ENCODE measurements at places on chromosomes 5 and 9. TPM values are rescaled to one million over a fixed set of nuclear protein-coding genes. Genes with fewer than 3 reads are reported as not detected.

The DIPK1B gene
- 0.25 TPM for total RNA-seq

DNA sequence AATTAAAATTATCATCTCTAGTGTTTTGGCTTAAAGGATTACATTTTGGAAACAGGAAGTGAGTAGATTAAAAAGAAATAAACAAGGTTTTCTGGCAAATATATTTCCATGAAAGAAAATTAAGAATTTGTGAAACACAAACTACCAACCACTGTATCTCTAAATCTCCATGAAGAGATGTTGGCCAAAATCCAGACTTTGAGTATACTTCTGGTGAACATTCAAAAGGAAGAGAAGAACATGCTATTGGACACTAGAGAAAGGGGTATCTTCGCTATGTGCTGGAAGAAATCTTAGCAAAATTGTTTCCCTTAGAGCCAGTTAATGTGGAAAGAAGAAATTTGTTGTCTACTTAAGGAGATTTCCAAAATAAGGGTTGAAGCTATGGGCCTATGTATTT is 710.4 kb upstream of the CTNND2 start:
- DNase-seq = no peak

The PDE8B gene
- total RNA-seq = not detected

The FAT2 gene
- not detected for total RNA-seq

DNA sequence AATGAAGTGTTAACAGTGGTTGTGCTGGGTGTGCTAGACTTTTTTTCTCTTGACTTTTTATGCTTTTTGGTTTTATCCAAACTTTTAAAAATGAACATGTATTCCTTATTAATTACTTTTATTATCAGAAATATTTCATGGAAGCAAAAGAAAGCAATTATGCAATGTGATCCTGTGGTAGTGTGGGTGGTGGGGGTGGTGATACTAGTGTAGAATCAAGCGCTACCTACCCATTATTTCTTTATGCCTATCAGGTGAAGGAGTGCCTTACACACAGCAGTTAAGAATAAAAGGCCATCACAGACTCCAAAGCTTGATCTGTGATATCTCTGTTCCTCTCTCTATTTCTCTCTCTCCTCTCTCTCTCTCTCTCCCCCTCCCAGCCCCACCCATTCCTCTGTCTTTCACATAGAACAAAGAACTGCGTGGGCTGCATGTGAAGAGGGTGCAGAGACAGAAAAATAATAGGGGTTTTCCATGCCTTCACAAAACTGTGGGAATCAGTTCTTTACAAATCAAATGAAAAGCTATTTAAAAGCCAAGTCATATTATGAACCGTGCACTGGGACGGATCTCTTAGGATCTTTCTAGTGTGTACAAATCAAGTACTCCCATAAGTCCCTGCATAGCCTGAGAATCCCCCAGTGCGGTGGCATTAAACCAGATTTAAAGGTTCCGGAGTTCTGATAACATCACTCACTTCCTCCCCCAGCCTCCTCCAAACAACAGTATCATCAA is 351.2 kb downstream of the RAB3C start:
- peak; percentile 44 for DNase-seq

DNA sequence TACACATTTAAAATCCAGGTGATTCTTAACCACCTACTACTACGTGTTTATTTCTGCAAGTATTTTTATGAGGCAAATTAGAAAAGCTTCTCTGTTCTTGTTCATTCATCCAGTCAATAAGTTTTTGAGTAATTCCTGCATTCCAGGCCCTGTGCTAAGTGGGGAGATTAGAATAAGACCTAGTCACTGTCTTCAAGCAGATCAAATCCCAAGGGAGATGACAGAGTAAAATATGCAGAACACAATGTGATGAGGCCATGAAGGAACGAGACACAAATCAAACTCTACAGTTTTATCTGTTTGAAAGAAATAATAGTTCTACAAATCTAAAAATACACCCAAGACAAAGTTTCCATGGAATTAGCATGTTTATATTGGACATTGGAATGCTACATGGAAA is 158.8 kb downstream of the CEP120 start:
- DNase-seq = no peak

The ZNF462 gene
- total RNA-seq = 3.3 TPM

The TMEM8B gene
- 7.3 TPM for total RNA-seq

- DNase-seq = no peak
These were observed 189.7 kb upstream of the SGCD start for GRCh38 chr5:156137071-156137869.

The SOWAHA gene
- not detected for total RNA-seq

DNA sequence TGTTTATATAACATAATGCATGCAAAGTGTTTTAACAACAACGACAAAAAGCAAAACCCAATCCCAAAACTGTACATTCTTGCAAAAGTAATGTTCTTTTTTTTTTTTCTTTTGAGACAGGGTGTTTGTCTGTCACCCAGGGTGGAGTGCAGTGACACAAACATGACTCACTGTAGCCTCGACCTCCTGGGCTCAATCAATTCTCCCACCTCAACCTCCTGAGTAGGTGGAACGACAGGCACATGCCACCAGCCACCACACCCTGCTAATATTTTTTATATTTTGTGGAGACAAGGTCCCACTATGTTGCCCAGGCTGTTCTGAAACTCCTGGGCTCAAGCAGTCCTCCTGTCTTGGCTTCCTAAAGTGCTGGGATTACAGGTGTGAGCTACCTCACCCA is 13.6 kb upstream of the HAVCR1 start:
- no peak for DNase-seq

The CENPK gene
- 51.4 TPM for total RNA-seq

The ATP10B gene
- total RNA-seq = not detected

The DND1 gene
- total RNA-seq = 3.4 TPM

DNA sequence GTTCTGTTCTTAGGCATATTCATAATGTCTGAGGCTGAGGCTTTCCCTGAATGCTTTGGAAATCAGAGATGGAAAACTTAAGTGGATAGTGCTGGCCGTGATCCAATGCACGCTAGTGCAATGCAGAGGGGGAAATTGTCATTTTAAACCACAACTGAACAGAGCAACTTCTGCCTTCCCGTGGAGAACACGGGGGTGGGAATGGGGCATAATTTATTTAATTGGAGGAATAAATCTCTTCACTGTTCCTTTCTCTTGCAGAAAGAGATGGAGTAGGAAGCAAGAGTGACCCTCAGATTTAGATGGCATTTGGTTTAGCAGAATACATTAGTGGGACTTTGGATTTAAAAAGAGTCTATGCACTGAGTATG is 22.9 kb upstream of the NREP start:
- DNase-seq = no peak

GRCh38 chr9:121344184-121344583 is 25.9 kb downstream of the STOM start:
- no peak for DNase-seq

GRCh38 chr5:173925449-173926071 is 37.4 kb downstream of the CPEB4 start:
- no peak for DNase-seq

The MYO10 gene
- 0.47 TPM for total RNA-seq

- no peak for DNase-seq
These were observed 77.6 kb downstream of the PCDH1 start for GRCh38 chr5:141800617-141801016.

- DNase-seq = no peak
These were observed 11.6 kb upstream of the CETN3 start for GRCh38 chr5:90421136-90421535.

DNA sequence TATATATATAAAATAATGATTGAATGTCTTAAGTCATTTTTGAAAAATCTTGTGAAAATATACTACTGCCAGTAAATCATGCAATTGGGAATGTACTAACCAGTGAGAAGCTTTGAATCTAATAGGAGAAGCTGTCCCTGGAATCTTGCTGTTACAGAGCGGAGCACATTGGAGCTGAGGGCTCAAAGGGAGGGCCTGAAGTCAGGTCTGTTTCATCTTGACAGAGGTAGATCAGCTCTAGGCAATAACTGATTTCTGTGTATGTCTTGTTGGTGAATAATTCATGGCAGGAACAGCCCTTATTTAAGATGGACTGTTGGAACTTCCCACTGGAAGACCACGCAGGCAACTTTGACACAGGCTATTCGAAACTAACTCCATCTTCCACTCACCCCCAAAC is 17.5 kb downstream of the CAMK4 start:
- no peak for DNase-seq

The GPR21 gene
- 0.23 TPM for total RNA-seq

DNA sequence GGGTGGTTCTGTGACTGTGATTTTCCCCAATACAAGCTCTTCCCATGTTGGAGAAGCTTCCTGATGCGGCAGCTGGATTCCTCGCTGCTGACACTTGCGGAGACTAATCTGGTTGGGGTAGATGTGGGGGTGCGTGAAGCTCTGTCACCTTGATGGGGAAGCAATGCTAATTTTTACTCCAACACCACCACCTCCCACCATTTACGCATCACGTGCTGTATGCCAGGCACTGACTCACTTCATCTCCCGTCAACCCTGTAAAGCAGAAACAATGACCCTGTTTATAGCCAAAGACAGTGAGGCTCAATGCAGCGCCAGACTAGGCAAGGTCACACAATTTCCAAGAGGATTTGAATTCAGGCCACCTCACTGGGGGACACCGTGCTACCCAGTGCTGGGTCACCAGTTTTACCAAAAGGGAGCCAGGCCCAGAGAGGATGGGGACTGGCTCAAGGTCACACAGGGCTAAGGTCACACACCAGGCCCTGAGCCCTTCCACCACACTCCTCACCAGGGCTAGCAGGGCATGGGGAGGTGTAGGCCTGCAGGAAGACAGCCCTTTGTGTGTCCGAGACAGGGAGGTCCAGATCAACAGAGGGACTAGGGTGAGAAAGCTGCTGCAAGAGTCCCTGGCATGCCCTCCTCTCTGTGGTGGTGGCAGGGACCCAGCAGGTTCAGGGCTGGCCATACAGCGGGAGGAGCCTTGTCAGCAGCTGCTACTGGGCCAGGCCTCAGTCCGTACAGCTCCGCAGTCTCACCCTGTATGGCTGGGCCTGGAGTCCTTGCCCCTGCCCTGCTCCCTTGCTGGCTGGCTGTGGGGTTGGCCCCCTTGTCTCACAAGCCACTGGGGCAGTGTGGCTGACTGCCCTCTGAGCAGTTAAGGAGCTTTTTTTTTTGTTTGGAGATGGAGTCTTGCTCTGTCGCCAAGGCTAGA is 3.3 kb downstream of the STKLD1 start:
- DNase-seq = no peak

GRCh38 chr5:1090538-1090937 is 21.3 kb downstream of the SLC12A7 start:
- DNase-seq = no peak

- no peak for DNase-seq
These were observed 26.7 kb downstream of the SH3TC2 start for GRCh38 chr5:149036168-149036567.

DNA sequence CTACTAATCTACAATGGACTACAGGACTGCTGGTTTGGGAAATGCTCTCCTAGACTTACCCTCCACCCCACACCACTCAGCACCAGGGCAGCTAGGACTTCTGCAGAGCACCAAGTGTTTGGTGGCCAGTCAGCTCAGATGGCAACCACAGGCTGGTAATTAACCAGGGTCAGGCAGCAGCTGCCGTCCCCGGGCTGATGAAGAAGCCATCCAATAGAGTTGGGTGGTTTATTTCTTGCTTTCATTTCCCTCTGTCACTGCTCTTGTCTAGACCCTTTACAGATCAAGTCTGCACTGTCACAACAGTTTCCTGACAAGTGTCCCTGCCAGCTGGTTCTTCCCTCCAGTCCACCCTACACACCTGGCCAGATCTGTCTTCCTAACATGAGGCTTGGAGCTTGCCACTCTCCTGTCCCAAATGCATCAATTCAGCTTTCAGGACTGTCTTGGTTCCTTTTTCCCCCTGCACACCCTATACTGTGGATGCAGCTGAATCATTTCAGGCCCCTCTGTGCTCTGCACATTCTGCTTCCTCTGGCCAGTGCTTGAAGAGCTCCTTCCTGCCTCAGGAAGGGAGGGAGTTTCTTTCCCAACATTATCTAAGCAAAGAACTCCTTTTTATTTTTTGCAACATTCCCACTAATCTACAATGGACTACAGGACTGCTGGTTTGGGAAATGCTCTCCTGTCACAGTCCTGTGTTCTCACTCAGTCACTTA is 30.2 kb upstream of the HSPA9 start:
- DNase-seq = no peak

The C5orf52 gene
- not detected for total RNA-seq

The NUTM2F gene
- total RNA-seq = not detected

DNA sequence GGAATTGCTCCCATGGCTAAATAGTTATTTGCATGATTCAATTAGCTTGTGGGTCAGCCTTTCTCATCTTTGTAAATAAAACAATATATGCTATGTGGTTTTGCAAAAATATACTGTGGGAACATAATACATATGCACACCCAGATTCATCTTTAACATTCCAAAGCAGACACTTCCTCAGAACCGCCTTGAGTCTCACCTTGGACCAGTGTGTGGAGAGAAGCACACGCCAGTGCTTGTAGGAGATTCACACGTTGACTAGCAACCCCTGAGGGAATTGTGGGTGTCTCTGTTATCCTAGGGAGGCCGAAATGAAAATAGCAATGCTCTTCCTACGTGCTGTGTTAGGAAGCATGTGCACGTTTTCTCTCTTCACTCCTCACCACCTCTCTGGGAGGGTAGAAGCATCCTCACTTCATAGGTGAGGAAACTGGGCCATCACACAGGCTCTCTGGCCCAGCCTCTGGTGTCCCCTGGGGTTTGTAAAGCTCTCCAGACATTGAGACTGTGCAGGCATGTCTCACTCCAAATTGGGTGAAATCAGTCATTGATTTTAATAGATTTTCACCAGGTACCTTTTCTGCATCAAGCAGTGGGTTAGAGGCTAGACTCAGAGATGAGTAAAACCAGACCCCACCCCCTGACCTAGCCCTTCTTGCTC is 221.7 kb downstream of the PBX3 start:
- DNase-seq = no peak

DNA sequence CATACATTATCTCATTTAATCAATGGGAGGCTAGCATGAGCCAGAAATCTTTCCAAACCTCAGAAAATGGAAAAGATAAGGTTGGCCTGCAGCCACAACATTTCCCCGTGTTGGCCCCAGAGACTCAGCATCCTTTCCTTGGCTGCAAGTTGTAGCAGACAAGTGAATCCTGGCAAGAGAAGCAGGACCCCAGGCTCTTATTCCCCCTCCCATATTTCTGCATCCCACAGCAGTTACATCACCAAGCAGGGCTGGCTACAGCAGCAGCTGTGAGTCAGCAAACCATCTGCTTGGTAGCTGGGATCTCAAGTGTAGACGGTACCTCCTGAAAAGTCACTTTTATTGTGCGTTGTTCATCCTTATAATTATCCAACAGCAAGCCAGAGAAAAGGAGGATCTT is 212.4 kb downstream of the GNA14 start:
- DNase-seq = no peak

The OTP gene
- not detected for total RNA-seq

The PCDHGA5 gene
- 0.41 TPM for total RNA-seq

The KCNT1 gene
- 0.54 TPM for total RNA-seq

The LEAP2 gene
- 3.7 TPM for total RNA-seq

The PCDHA3 gene
- not detected for total RNA-seq

The PCDHGB2 gene
- total RNA-seq = 0.62 TPM

GRCh38 chr9:84667571-84668195 is 1.8 kb upstream of the NTRK2 start:
- DNase-seq = no peak

The GRM6 gene
- total RNA-seq = not detected
